ENCODE measurements at places on chromosomes 7 and 10.

DNA sequence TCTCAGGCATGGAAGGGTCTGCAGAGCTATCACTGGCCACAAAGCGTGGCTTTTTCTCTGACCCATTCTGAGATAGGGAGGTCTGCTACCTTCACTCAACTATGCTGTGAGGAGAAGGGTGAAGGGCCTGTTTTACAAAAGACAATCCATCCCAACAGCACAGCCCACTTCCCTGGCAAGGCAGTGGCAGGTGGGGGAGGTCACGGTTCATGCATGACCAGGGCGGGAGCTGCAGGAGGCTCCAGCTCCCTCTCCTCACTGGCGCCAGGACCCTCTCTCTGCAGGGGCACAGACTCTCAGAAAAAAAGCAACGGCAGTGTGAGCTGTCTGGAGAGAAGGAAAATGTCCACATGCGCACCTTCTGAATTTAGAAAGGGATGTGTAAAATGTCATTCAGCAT is 28.5 kb downstream of the GRB10 start:
- DNase-seq = no peak

- no peak for DNase-seq
Measured at GRCh38 chr7:96331233-96331632, 9.3 kb upstream of the SLC25A13 start.

GRCh38 chr7:122307228-122307621 is 2.7 kb upstream of the FEZF1 start:
- no peak for DNase-seq

DNA sequence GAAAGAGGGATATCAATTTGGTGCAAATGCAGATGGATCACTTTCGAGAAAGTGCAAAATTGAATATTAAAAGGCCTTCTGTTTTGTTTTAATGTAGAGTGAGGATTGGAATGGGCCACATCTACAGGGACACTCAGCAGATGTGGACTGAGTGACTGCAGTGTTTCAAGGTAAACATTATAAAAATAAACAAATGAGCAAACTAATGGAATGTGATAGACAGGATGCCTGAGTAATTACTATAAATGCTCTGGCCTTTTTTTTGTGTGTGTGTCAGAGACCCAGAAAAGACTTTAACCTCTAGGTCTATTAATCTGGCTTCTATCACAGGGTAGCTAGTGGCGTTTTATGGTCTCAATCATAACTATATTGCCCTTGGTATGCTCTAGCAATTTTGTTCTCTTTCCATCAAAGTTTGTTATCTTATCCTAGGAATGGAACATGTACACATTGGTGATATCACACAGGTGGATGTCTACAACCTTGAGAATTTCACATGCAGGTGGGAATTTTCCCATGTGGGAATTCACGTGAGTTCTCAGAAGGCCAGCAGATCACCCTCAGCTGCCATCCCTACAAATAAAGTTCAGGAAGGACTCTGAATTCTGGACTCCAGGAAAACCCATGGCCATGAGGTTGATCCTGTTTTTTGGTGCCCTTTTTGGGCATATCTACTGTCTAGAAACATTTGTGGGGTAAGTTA is at the start of gene CPA2:
Gene CPA2, plus strand, starts transcription at position 606 of the 703 bp plus-strand sequence. Its CDS starts 19 bp downstream, at position 625.
- DNase-seq = no peak

GRCh38 chr7:151394076-151395035 is 15.5 kb downstream of the WDR86 start:
- no peak for DNase-seq

Measured in fibroblast of skin of scalp (primary cell).